ENCODE measurements at places on chromosomes 5 and 9.

DNA sequence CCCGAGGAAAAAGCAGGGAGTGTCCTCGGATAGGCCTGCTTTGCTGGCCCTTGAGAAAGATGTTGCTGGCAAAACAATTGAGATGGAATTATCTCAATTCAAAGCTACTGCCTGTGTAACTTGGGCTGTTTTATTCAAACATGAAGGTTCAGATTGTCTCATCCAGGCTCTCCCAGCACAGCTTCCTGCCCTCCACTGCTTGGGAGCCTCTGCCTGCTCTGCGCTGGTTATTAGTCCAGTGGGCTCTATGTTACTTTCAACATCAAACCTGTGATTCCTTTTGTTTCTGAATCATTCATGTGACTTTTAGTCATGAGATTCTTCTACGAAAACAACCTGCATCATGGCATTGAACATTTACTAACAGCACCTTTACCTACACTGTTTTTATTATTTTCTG lies 123.2 kb downstream of the SNCAIP start:
- DNase-seq: no peak

GRCh38 chr5:54378707-54379106 lies 68.3 kb upstream of the ARL15 start:
- DNase-seq: no peak

DNA sequence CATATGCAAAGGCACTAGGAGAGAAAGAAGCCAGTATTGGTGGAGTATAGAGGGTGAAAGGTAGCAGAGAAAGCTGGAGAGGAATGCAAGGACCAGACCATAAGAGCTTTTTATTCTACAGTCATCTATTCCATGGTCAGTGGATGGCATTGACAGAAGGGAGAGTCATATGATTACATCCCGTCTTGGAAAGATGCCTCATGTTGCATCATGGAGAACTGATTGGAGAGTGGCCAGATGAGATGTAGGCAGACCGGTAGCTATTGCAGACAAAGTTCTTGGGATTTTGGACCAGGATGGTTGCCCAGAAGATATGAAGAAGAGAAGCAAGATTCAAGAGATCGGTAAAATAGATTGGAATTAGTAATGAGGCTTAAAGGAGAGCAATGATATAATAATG lies 260.7 kb downstream of the CHSY3 start:
- no peak for DNase-seq

DNA sequence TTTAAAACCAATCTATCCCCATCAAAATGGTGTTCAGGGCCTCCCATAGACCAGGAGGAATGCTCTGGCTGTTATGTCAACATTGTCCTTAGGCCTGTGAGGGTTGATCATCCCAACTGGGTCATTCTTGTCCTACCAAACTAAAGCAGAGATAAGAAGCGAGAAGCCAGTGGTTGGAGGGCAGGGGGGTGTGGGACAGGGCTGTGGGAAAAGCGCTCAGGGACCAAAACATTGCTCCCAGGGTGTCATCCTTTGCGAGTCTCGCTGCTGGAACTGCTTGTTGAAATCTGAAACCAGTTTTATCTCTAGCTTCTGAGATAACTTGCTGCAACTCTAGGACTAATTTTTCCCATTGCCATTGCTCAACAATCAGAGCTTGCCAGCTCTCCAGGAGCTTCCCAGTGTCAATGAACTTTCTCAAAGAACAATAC lies 48.1 kb downstream of the SPATA31C2 start:
- no peak for DNase-seq

DNA sequence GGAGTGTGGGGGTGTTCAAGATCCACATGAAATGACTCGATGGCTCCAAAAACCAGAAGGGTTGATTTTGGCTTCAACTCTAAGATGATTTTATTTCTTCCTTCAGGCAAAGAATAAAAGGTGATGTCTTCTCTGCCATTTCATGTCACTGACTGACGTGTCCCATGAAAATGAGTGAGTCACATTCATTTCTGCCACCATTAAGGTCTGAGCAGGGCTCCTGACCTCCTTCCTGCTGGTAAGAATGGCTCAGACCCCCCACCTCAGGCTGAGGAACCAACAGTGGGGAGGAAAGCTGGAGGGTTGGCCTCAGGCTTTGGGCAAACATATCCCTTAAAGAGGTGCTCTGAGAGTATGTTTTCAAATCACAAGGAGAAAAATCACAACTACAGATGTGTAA lies 53.9 kb upstream of the ZNF354A start:
- DNase-seq: no peak

- no peak for DNase-seq
These were observed 393.7 kb downstream of the CDK5RAP2 start for GRCh38 chr9:120186276-120186675.

DNA sequence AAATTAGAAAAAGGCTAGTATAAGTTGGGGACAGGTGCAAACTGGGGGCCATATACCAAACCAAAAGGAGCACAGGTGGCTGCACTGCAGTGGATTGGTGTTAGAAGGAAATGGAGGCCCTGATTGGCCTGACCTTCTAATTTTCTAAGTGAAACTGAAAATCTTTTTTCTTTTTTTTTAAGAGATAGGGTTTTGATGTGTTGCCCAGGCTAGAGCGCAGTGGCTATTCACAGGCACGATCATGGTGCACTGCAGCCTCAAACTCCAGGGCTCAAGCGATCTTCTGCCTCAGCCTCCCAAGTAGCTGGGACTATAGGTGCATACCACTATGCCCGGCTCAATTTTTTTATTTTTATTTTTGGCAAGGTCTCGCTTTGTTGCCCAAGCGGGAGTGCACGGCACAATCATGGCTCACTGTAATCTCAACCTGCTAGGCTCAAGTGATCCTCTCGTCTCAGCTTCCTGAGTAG lies 9.8 kb upstream of the CCDC69 start:
- no peak for DNase-seq

DNA sequence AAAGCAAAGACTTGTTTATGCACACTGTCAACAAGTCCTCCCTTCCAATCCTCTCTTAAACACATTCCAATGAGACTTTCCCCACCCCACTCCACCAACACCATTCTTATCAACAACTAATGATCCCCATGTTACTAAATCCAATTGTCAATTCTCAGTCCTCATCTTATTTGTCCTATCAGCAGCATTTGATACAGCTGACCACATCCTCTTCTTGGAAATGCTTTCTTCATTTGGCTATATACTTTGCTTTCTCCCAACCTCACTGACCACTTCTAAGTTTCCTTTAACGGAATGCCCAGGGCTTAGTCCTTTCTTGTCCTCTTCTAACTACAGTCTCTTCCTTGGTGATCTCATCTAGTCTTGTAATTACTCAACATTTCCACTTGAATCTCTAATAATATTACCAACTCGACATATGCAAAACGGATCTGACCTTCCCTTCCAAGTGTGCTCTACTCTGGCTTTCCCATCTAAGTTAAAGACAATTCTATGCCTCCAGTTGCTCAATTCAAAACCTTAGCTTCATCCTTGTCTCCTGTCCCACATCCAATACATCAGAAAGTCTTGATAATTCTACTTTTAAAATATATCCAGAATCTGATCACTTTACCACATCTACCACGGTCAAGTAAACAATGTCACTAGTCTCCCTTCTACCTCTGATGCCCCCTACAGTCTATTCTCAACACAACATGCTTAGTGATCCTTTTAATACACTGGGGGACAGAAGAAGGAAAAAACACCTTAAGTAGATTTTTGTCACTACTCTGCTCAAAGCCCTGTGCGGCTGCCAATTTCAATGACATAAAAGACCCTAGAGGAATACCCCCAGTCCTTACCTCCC lies 25.5 kb downstream of the AGTPBP1 start:
- DNase-seq: peak; percentile 81

GRCh38 chr5:77871946-77872345 lies 95.8 kb upstream of the TBCA start:
- no peak for DNase-seq

GRCh38 chr9:18382243-18382642 lies 91.7 kb upstream of the ADAMTSL1 start:
- no peak for DNase-seq

DNA sequence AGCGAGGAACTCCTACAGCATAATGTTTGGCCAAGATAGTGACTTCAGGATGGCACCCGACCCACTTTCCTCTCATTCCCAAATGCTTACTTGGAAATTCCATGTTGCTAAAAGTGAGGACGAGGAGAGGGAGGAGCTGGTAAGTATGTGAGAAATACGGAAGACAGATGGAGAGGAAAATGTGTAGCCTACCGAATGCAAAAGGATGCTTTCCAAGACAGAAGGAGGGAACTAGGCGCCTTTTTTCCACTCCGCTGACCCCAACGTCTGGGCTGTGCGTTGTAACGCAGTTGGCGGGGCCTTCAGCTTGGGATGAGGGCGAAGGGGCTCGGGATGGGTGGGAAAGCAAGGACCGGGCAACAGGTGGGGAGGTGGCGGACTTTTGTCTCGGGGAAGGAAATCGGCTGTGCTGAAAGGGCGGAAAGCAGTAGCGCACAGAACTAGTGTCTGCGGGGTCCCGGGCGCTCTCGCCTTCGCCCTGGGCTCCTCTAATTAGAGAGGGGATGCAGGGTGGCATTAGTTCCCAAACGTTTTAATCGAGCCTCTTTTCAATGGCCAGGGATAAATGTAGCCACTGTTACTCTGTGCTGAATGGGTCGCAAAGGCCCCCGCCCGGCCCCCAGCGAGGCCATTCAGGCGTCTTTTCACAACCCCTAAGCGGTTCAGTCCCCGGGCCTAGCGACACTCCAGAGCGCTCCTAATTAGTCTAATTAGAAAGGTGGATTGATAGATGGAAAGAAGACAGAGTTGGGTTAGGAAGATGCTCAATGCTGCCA lies 12.6 kb downstream of the FOXD1 start:
- DNase-seq: no peak

DNA sequence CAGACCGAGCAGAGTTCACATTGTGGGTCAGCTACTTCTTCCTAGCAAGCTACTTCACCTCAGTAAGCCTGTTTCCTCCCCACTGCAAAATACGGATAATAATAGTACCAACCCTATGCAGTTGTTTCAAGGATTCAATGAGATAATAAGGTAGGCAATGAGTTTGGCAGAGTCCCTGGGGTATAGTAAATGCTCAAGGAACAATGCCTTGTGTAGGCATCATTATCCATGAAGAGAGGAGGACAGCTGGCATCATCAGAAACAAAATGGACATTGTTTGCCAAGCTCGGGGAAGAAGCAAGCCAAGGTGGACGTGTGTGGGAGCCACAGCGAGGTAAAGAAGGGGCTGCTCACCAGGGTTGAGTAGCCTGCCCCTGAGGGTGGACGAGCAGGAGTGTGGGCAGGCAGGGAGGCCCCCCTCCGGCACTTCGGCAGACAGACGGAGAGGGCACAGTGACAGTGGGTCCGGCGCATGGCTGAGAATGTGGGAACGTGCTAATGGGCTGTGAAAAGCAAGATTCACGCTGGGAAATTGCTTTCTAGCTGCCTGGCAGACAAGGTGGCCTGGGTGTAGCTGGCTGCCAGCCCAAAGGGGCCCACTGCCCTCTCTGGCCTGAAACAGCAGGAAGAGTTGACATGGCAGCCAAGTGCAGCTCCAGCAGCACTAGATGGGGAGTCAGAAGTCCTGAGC lies 10.1 kb downstream of the CAMK2A start:
- DNase-seq: no peak

DNA sequence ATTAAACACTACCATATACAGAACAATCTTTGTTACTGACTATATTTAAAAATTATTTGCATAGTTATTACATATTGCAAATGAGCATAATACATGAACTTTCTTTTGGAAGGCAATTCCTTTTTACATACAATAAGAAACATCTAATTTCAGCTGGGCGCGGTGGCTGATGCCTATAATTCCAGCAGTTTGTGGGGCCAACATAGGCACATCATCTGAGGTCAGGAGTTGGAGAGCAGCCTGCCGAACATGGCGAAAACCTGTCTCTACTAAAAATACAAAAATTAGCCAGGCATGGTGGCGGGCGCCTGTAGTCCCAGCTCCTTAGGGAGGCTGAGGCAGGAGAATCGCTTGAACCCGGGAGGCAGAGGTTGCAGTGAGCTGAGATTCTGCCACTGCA lies 36.4 kb upstream of the SIMC1 start:
- no peak for DNase-seq

DNA sequence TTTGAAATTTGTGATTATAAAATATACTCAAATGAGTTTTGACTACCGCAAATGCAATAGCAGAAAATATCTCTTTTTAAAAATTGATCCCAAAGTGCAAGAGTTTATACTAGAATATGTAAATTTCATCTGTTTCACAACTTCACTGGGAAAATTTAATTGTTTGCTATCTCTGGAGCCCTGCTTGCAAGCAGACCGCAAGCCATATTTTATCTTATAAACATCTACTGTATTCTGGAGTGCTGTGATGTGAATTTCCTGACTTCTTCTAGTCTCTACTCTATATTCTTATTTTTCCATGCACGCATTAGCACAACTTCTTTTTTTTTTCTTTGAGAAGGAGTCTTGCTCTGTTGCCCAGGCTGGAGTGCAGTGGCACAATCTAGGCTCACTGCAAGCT lies 98.7 kb downstream of the DROSHA start:
- no peak for DNase-seq

DNA sequence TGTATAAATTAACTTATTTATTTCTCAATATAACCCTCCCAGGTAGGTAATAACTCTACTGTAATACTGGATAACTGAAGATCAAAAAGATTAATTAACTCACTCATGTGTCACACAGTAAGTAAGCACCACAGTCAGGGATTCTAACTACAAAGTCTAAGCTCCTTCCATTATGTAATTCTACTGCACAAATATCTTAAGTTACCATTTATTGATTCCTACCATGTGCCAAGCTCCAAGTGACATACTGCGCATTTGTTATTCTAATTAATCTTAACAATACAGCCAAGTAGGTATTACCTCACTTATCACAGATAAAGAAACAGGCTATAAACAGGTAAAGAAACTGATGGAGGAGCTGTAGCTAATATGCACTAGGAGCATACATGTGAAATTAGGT lies 58.3 kb downstream of the RANBP6 start:
- no peak for DNase-seq

- no peak for DNase-seq
These were observed 73.1 kb downstream of the PBX3 start for GRCh38 chr9:125820100-125820804.

GRCh38 chr5:90402521-90403255 lies 6.9 kb downstream of the CETN3 start:
- DNase-seq: no peak

DNA sequence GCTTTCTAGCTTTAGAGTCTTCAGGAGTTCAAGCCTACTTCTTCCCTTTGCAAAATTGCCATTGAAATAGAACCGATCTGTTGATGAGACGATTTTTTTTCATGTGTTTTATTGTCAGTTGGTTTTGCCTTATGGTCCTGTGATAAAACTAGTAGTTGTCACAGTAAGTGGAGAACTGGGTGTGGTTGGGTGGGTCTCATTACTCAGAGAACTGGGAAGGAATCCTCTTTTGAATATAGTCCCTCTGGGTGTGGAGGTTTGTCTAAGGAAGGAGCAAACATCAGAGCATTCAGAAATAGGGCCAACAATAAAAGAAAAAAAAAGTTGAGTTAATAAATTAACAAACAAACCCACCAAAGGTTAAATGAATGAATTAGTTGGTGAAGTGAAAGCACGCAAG lies 69.0 kb downstream of the ALDH1A1 start:
- DNase-seq: no peak

GRCh38 chr5:154375329-154376008 lies 70.3 kb upstream of the SAP30L start:
- DNase-seq: no peak

- DNase-seq: no peak
These were observed 1182.0 kb downstream of the MAT2B start for GRCh38 chr5:164687391-164687790.

GRCh38 chr9:128995791-128996190 lies 32.3 kb downstream of the SH3GLB2 start:
- no peak for DNase-seq

- DNase-seq: no peak
These were observed 389.1 kb upstream of the KIF2A start for GRCh38 chr5:61916621-61917620.

- DNase-seq: no peak
These were observed 7.4 kb upstream of the MOB3B start for GRCh38 chr9:27537027-27537435.

All from inflammatory macrophage treated with lipopolysaccharide for 1 hour (primary cell).